ELR (cell line): ENCODE measurements at places on chromosomes 2 and 18.

- no peak for DNase-seq
Observed at GRCh38 chr2:134401081-134401497, 147.2 kb downstream of the MGAT5 start.

- DNase-seq = no peak
Observed at GRCh38 chr18:33826151-33826550, 248.1 kb downstream of the ASXL3 start.

GRCh38 chr18:23071285-23071684 lies 64.0 kb upstream of the CABLES1 start:
- peak; percentile 51 for DNase-seq

- no peak for DNase-seq
Observed at GRCh38 chr2:208827549-208828221, 421.1 kb downstream of the PTH2R start.

DNA sequence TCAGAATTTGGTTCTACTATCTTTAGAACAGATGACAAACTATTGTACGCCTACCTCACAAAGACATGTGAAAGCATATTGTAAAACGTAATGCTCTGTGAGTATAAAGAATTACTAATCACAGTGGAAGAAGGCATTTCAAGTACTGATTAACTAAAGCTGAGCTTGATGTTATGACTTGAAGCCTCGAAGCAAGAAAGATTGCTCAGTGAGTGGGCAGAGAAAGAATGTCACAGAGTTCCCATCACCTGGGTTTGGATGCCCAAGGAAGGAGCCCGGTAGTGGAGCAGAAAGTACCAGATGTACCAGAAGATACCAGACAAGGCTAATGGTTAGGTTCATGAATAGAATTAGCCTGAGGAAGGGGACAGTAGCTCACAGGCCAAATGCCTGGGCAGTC lies 39.5 kb upstream of the FAM110C start:
- DNase-seq = no peak

DNA sequence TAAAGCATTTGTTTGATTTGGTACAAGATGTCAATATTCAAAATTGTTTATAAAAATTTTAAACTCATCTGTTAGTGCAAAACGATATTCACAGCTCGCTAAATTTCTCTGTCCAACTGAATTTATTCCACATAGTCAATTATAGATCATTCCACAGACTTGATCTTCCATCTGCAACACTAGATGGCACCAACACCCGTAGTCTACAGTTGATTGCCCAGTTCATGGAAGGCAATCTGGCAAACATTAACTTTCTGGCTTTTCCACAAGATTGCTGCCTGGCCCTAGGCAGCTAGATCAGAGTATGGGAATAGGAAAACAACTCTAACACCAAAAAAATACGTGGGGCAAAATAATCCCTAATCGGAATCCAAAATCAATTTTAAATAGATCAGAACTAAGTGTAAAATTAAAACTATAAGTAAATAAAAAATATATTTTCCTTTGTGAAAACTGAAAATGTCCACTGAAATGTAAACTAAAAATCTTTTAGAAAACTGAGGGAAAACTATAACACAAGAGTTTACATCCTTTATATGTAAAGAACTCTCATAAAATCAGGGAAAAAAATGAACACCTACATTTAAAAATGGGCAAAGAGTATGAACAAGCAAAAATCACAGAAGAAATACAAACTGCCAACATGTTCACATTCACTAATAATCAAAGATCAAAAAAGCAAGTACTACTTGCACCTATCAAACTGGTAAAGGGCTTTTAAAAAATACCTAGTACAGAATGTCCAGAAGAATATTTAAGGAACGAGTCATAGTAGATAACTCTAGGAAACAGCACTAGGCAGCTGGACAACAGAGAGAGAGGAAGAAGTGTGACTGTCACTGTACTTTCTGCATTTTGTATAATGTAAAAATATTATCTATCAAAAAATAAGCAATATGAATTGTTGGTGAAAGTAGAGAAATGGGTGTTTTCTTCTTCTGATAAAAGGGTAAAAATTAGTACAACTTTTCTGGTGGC lies 35.0 kb downstream of the RTN4 start:
- peak; percentile 82 for DNase-seq

DNA sequence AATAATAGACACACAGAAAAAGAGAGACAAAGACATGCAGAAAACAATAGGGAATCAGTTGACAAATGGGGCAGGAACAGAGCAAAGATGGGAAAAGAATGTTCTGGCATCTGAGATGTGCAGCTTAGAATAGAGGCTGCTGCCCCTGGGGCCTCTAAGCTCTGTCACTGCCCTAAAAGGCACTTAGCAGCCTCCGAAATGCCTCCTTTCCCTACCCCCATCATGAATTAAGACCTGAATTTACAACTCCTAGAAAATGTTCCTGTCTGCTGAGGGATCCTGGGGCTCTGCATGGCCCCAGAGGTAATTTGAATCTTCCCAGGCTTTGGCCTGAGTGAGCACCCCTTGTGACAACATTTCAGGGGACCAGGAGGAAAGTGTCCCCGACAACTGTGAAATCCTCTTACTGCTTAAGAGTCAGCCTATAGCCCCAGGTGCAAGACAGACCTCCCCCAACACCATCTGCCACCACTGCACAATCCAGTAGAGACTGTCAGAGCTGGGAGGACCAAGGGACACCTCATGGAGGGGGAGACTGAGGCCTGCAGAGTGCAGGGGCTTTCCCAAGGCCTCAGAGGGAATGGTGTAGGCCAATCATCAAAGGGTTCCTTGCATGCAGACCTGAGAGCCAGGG lies 24.8 kb downstream of the MRPL35 start:
- no peak for DNase-seq

DNA sequence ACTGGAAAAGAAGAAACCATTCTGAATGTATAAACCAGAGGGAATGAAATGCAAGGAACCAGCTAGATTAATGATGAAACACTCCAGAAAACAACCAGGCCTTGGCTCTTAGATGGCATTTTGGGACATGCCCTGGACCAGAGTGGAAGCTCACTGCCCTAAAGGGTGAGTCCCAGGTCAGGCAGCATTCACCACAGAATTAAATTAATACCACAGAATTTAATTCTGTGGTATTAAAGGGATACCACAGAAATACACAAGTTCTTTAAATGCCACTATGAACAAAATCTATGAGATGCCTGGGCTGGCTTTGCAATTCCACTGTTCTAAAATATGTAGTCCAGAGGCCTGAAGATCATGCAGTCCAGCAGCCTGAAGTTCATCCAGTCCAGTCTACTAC lies 122.3 kb upstream of the KYNU start:
- no peak for DNase-seq

DNA sequence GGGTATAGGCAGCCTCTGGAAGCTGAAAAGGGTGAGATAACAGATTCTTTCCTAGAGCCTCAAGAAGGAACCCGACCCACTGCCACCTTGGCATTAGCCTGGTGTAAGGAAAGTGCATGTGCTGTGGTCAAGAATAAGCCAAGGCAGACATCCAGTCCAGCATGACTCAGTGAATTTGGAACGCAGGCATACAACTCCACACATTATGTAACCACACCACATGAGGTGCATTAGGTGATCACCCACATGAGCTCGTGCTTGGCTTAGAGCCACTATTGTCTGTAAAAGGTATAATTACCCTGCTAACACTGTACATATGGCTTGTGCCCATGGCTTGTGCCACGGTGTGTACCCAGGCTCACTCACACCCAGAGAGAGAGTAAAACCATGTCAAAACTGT lies 583.7 kb upstream of the HNMT start:
- DNase-seq = no peak

GRCh38 chr2:223562078-223562477 lies 40.1 kb downstream of the SCG2 start:
- peak; percentile 34 for DNase-seq

GRCh38 chr2:64012115-64012514 lies 7.1 kb downstream of the VPS54 start:
- DNase-seq = no peak

- DNase-seq = no peak
Observed at GRCh38 chr18:3046216-3046808, 33.4 kb upstream of the LPIN2 start.

GRCh38 chr2:202508686-202509085 lies 126.1 kb upstream of the FAM117B start:
- peak; percentile 30 for DNase-seq

GRCh38 chr2:16114836-16115235 lies 174.5 kb downstream of the MYCN start:
- no peak for DNase-seq

GRCh38 chr2:216118474-216118873 lies 9.3 kb downstream of the XRCC5 start:
- no peak for DNase-seq

DNA sequence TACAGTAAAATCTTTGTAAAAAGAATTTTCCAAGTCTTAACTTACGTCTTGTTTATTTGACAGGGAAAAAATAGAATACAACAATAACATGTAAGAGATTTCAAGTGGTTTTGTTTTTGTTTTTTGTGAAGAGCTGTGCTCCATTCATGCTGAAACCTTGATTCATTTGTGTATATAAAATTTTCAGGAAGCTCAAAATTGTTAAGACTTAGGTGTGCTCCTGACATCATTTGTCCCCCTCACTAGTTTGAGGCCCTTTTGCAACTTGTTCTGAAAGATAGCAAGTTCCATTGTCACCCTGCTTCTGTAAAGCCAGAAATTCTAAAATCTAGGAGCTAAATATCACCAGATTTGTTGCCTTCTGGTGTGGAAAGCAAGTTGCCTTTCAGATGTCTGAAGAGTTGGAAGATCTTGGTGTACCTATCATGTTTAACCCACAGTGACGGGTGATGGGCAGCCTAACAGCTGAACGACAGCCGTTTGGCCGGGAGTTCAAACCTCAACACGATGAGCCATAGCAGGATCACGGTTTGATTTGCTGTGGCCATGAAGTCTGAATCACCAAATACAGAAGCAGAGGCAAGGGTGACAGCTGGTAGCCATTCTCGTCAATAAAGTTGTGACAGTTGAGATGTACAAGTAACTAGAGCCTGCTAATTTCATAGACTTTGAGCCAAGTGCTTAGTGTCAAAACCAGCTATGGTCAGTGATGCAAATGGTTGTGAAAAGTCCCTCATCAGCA lies 205.5 kb upstream of the SP5 start:
- DNase-seq = no peak

DNA sequence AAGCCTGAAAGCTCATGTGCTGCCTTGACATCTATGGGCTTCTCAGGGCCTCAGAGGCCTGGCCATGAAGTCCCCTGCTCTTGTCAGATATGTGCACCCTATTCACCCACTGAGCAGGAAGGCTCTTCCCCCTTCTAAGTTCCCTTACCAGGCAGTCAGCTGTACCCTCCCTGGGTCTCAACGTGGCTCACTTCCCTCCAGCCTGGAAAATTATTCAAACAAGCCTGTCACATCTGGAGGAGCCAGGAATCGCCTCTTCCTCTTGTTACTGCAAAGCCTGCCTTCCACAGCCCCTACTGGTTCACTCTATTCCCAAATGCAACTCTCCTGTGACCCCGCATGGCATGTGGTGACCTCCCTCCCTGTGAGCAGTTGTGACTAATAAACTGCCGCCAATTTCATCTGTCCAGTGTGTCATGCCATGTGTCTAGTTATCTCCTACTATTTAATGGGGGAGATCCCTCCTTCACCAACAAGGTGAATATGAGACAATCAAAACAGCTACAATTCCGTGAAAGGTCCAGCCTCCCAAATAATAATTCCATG lies 8.4 kb upstream of the SERPINB8 start:
- peak; percentile 58 for DNase-seq

DNA sequence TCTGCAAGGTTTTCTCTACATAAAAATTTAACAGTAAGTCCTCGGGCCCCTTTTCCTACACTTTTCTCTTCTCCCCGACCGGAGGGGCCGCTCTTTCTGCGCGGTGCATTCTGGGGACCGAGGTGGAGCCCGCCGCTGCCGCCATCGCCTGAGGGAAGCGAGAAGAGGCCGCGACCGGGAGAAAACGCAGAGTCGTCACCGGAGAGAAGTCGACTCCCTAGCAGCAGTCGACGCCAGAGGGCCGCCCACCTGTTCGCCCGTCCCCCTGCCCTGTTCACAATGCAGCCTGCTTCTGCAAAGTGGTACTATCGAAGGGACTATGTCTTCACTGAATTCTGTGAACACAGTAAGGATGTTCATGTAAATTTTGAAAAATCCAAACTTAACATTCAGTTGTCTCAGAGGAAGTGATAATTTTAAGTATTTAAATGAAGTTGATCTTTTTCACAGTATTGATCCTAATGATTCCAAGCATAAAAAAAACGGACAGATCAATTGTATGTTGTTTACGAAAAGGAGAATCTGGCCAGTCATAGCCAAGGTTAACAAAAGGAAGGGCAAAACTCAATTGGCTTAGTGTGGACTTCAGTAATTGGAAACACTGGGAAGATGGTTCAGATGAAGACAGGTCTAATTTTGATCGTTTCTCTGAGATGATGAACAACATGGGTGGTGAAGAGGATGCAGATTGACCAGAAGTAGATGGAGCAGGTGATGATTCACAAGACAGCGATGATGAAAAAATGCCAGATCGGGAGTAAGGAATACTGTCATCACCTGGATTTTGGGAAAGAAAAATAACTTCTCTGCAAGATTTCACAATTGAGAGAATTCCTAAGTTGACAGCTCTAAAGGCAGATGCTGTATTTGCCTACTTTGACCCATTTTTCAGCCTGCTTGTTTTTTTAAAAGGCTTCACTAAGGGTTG lies 55.8 kb downstream of the ASXL2 start:
- no peak for DNase-seq

GRCh38 chr18:79401494-79402208 lies 5.9 kb downstream of the NFATC1 start:
- no peak for DNase-seq

DNA sequence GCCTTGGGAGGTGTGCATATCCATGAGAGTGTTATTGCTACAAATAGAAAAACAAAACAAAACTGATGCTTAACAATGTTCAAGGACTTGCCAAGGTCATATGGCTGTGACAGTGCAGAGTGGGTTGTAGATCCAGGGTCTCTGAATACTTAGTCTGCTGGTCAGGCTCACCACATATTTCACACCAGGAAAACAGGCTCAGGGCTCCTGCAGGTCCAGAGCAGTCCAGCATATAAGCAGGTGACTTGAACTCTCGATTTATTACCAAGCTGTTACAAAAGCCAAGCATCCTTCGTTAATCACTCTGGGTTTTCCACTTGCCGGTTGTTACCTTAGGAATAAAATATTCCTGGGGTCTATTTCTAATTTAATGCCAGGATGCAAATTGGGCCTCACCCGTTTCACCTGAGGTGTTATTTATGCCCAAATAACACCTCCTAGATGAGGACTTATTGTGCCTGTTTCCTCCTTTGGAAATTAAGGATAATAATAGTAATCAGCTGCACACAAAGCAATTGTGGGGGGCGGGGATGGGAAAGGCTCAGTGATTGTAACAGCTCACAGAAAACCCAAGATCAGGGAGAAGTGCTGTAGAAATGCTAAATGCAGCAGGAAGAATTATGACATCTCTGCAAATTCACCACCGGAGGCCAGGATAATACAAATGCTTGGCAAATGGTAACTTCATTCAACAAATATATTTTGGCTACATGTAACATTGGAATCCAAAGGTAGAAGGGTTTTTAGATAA lies 72.9 kb downstream of the TMEM182 start:
- DNase-seq = no peak

- peak; percentile 84 for DNase-seq
Observed at GRCh38 chr2:46299365-46300263, 2.4 kb downstream of the EPAS1 start.

GRCh38 chr18:23710068-23710527 lies 20.8 kb downstream of the LAMA3 start:
- peak; percentile 50 for DNase-seq
